ENCODE measurements at places on chromosomes 2 and 18. TPM values are rescaled to one million over a fixed set of nuclear protein-coding genes. Genes with fewer than 3 reads are reported as not detected.

- DNase-seq = no peak
Measured at GRCh38 chr2:54030396-54030741, 59.6 kb upstream of the PSME4 start.

GRCh38 chr2:222451224-222451674 lies 26.9 kb downstream of the SGPP2 start:
- no peak for DNase-seq

- no peak for DNase-seq
Measured at GRCh38 chr2:44573996-44574395, 212.2 kb downstream of the CAMKMT start.

GRCh38 chr2:227597998-227598397 lies 695 bp upstream of the SCYGR2 start:
- DNase-seq = no peak

DNA sequence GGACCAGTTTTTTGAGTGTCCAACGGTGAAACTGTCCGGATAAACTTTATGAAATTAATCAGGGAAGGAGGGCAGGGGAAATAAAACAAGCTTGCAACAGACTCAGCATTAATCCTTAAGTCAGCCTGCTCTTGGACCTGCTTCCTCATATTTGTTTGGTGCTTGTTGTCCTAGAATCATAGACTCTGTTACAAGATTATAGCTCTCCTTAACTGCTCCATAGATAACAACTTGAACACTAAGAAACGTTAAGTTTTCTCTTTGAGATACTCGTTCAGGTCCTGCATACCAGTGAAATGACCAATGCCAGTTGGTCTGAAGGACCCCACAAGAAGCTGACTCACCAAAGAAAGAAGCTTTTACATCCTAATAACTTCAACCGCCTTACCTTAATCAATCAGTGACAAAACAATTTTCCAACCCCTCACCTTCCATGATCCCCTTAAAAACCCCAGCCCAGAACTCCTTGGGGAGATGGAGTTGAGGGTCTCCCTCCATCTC lies 493.2 kb downstream of the PID1 start:
- no peak for DNase-seq

GRCh38 chr2:176068419-176068832 lies 15.3 kb downstream of the EVX2 start:
- DNase-seq = no peak

- DNase-seq = peak; percentile 71
Measured at GRCh38 chr2:174878537-174879147, 114.4 kb upstream of the CHRNA1 start.

DNA sequence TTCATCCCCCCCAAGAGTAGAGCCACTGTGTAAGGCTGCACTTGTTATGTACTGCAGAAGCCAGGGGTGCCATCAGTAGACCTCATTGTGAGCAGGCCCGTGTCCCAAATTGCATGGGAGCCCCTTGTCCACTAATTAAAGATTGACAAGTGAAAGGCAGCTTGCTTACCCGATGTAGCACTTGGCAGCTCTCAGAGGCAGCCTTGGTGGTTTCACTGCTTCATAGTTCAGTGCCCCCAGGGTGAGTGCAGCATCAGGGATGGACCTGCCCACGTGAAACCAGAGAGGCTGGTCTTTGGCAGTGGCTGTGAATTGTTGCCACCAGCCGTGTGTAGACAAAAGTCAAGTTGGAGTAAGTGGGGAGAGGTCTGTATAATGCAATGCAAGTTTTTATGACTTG lies 13.3 kb downstream of the TUBB6 start:
- DNase-seq = peak; percentile 24

DNA sequence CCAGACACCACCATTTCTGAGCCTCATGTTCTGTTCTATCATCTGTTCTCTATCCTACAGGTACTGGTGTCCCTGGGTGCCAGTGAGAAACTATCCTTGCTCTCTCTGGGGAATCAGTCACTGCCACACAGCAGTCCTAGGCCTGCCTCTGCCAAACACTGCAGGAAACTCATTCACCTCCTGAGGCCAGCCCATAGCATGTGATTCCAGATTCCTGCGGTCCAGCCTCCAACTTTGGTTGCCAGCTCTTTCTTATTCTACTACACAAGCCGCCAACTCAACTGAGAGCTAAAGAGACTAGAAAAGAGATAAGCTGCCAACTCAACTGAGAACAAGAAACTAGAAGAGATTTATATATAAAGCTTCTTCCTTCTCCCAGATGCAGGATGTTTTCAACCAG lies 8.8 kb upstream of the TTLL4 start:
- peak; percentile 63 for DNase-seq

GRCh38 chr18:10842861-10843260 lies 306.5 kb downstream of the PIEZO2 start:
- no peak for DNase-seq

- DNase-seq = no peak
Measured at GRCh38 chr2:217222309-217222910, 362.5 kb upstream of the TNP1 start.

- DNase-seq = no peak
Measured at GRCh38 chr2:55061523-55062344, 11.5 kb upstream of the RTN4 start.

- no peak for DNase-seq
Measured at GRCh38 chr2:105969552-105969951, 224.5 kb downstream of the UXS1 start.

GRCh38 chr2:113104054-113104611 lies 23.3 kb upstream of the IL1RN start:
- peak; percentile 66 for DNase-seq

DNA sequence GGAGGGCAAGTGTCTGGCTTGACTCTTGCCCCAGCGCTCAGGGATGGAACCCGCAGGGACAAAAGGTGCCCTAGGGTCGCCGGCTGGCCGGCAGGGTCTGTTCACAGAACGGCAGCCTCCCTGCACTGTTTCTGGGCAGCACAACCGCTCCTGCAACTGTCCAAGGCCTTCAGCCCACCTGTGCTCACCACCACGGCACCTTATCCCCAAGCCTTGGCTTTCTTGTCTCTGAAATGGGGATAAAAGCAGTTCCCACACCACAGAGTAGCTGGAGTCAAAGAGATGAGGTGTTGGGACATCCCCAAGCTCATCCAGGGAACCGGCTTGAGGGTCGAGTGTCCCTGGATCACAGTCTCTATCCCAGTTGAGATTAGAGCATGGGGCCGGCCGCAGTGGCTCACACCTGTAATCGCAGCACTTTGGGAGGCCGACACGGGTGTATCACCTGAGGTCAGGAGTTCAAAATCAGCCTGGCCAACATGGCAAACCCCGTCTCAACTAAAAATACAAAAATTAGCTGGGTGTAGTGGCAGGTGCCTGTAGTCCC lies 4.7 kb downstream of the SNORC start:
- DNase-seq = no peak

GRCh38 chr2:76667821-76668271 lies 854.3 kb downstream of the LRRTM4 start:
- DNase-seq = no peak

DNA sequence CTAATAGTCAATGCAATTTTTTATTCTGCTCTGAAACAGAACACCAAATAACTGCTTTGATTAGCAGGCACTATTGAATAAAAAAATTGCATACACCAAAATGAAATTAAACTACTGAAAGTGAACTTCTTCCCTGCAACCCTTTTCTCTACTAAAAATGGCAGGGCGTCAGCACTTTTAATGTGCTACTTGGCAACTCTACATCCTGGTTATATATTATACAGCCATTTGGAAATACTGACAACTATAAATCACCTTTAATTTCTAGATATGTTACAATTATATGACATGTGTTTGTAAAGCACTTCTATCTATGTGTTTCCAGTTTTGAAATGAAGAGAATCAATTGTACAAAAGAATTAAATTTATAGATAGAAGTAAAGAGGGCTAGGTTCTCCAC lies 9.9 kb downstream of the NDUFS1 start:
- no peak for DNase-seq

The PID1 gene
- polyA plus RNA-seq = 8.6 TPM

The CCDC74B gene
- 10.8 TPM for polyA plus RNA-seq

The PCARE gene
- polyA plus RNA-seq = not detected

The NAT8 gene
- not detected for polyA plus RNA-seq

The DSG1 gene
- not detected for polyA plus RNA-seq

The PSMD1 gene
- polyA plus RNA-seq = 103 TPM

The SEPTIN10 gene
- 142 TPM for polyA plus RNA-seq

The POTEC gene
- not detected for polyA plus RNA-seq

The VWC2L gene
- not detected for polyA plus RNA-seq

The GIGYF2 gene
- 26.1 TPM for polyA plus RNA-seq
